ENCODE measurements at places on chromosomes 3 and 15. TPM values are rescaled to one million over a fixed set of nuclear protein-coding genes. Genes with fewer than 3 reads are reported as not detected.

DNA sequence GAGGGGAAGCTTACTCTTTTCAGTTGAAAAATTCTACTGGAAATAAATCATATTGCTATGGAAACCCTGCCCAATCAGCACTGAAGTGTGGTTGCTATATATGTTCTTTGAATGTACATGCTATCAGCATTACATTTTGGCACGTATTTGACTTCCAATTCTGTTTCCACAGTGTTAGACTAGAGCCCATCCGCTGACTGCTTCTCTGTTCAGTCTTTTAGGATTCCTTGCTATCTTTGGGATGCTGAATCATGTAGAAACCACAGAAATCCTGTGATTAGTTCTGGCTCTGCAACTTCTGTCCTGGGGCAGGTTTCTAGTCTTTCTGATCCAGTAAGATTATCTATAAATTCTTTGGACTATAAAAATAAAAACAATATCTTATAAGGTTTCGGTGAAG is 128.2 kb upstream of the SLC7A14 start:
- no peak for DNase-seq

DNA sequence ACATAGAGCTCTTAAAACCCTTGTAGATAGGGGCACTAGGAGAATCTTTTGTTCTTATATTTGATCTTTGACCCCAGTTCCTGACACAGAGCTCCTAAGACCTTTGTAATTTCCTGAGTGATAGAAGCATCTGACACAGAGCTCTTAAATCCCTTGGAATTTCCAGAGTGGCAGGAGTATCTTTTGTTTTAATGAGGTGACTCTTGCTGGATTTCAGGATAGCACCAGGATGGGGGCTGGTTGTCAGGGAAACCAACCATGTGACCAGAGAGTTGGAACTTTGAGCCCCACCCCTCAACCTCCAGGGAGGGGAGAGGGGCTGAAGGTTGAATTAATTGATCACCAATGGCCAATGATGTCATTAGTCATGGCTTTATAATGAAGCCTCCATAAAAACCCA is 47.6 kb upstream of the ST8SIA2 start:
- DNase-seq: no peak

GRCh38 chr3:172125053-172125452 is 85.7 kb downstream of the FNDC3B start:
- DNase-seq: no peak

GRCh38 chr15:101203607-101204189 is 48.1 kb downstream of the CHSY1 start:
- DNase-seq: no peak

DNA sequence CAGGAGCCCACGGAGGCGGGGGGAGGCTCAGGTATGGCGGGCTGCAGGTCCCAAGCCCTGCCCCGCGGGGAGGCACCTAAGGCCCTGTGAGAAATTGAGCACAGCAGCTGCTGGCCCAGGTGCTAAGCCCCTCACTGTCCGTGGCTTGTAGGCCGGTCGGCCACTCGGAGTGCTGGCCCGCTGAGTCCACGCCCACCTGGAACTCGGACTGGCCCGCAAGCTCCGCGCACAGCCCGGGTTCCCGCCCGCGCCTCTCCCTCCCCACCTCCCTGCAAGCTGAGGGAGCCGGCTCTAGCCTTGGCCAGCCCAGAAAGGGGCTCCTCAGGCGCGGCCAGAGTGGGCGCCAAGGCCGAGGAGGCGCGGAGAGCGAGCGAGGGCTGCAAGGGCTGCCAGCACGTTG is 12.2 kb upstream of the KCNMB3 start:
- no peak for DNase-seq

- no peak for DNase-seq
Observed at GRCh38 chr3:8555113-8555661, 53.6 kb downstream of the LMCD1 start.

WDR93 gene
- not detected for total RNA-seq

SKOR1 gene
- total RNA-seq: 0.21 TPM

Data from activated CD8-positive, alpha-beta T cell treated with anti-CD3 and anti-CD28 coated beads, Interleukin-2, amount 10 ng/mL, durations not matched to agents 7 days and 5 days (primary cell).